ENCODE measurements at places on chromosomes 16 and 17.

DNA sequence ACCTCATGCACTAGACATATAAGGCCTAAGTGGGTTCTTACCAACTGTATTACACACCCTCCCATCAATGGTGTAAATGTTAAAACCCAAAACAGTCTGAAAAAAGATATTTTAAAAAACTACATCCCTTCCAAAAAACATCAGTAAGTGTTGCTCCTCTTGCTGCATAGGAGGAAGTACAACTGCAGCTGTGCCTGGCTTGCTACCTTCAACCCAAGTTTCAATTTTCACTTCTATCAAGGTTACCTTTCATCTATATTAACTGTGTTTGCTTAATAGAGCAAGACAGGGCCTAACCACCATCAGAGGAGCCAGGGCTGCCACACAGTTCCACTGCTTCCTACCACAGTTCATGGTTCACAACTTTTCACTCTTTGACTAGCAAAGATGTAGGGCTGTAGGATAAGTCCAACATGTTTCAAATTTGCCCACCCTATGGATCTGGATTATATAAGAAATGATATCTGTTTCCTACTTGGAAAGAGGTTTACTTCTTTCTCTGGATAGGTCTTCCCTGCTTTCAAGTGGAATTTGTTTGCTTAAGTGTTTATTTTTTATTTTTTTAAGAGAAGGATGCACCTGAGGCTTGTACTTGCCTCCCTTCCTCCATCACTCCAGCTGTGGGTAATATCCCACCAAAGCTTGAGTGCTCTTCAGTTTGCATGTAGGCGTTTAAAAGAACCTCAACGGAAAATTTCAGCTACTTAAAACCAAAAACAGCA, 56.7 kb downstream of the GRB7 start:
- DNase-seq = no peak

- DNase-seq = no peak
These were observed 4.5 kb downstream of the HOXB9 start for GRCh38 chr17:48621410-48622392.

- no peak for DNase-seq
These were observed 25.2 kb downstream of the ZDHHC7 start for GRCh38 chr16:84986102-84986501.

DNA sequence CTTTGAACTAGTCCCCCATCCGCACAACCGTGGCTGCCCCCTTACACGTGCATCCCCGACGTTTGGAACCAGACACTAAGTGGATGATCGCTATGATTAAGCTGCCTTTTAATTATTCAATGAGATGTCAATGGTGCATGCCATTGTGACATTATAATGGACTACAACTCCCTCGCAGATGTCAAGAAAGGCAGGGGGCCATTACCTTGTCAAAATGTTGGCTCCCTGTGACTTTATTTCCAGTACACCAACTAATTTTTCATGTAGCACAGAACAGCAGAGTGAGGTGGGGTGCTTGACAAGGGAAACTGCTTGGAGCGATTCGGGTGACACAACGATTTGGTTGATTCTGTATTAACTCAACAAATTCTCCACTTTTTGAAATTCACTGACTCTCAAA, 26.5 kb downstream of the ASIC2 start:
- no peak for DNase-seq

- no peak for DNase-seq
These were observed 24.8 kb downstream of the PDIA2 start for GRCh38 chr16:307691-308312.

DNA sequence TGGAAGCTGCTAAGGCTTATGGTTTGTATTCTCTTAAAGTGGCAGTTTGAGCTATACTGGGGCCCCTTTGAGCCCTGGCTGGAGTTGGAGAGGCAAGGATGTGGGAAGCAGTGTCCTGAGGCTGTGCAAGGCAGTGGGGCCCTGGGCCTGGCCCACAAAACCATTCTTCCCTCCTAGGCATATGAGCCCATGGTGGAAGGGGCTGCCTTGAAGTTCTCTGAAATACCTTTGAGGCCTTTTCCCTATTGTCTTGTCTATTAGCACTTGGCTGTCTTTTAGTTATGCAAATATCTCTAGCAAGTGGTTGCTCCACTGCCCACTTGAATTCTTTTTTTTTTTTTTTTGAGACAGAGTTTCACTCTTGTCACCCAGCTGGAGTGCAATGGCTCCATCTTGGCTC, 119.2 kb downstream of the PCTP start:
- DNase-seq = no peak

- DNase-seq = peak; percentile 18
These were observed 5.4 kb upstream of the PNPO start for GRCh38 chr17:47935961-47936360.

- no peak for DNase-seq
These were observed 502.2 kb upstream of the CA10 start for GRCh38 chr17:52660692-52661091.

DNA sequence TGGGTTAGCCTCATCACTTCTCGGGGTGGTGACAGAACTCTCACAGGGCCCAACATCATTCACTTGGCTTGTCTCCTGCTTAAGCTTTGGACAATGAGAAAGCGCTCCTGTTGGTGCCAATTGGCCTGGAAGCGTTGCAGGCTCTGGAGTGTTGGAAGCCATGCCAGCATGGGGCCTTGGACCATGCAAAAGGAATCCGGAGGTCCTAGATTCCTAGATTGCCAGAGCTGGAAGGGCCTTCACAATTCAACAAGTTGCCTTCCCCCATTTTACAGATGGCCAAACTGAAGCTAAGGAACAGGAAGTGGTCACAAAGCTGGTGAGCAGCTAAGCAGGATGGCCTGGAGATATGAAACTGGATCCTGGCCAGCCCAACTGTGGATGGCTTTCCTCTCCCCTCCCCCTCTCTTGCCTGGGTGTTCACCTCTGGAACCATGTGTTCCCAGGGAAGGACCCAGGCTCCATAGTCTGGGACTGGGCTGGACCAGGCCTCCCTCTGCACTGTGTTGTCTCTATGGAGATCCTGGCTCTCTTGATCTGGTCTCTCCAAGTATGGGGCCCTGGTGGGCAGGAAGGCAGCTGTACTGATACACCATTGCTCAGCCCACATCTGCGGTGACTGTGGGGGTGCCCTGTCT, 6.0 kb upstream of the IGFBP4 start:
- DNase-seq = no peak

GRCh38 chr16:57533431-57534336, 2.7 kb downstream of the CCDC102A start:
- DNase-seq = no peak

DNA sequence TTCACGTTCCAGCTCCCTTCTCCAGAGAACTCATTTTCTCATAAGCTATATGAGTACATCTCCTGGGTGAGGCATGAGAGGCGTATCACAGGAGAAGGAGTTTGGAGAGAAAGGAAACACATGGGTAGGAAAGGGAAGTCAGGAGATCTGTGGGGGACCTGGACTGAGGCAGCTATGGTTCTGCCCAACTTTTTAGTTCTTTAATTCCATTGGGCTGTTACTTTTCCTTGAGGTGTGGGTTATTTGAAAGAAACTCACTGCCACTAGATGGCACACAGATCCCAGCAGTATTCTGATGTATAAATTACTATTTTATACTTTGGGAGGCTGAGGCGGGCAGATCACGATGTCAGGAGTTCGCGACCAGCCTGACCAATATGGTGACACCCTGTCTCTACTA, 63.6 kb downstream of the NUP93 start:
- DNase-seq = no peak

GRCh38 chr17:4610162-4610561, 25.8 kb downstream of the SMTNL2 start:
- no peak for DNase-seq

- no peak for DNase-seq
These were observed 28.8 kb upstream of the KLHDC4 start for GRCh38 chr16:87794485-87795078.

DNA sequence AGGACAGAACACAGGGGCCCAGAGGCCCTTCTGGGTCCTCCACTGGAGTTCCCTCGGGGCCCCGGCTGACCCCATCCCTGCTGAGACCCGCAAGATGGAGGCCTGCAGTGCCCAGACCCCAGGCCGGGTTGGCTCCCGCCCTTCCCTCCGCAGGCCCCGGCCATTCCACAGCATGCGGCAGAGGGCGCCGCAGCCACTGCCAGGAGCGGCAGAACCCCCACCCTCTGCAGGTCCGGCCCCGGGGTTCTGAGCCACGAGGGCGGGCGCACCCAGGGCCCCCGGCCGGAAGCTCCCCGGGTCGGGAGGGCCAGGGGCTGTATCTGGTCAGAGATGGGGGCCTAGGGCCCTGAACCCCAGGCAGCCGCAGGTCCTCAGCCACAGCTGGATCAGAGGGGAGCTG, 2.4 kb upstream of the PERCC1 start:
- no peak for DNase-seq

DNA sequence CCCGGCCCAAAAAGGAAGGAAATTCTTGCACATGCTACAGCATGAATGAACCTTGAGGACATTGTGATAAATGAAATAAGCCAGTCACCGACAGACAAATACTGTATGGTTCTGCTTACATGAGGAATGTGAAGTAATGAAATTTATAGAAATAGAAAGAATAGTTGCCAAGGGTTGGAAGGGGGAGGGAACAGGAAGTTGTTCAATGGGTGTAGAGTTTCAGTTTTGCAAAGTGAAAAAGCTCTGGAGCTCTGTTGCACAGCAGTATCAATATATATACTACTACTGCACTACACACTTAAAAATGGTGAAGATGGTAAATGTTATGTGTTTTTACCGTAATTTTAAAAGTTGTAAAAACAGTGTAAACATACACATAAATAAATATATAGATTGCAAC, 43.7 kb downstream of the PKD1L3 start:
- DNase-seq = no peak

- no peak for DNase-seq
These were observed 9.5 kb upstream of the USP10 start for GRCh38 chr16:84690088-84690819.

- no peak for DNase-seq
These were observed at the start of gene ZDHHC1 for GRCh38 chr16:67415872-67416793. TSS of gene ZDHHC1 (minus strand) at chr16:67416477. CDS start at chr16:67407775, 8,702 bp downstream.

DNA sequence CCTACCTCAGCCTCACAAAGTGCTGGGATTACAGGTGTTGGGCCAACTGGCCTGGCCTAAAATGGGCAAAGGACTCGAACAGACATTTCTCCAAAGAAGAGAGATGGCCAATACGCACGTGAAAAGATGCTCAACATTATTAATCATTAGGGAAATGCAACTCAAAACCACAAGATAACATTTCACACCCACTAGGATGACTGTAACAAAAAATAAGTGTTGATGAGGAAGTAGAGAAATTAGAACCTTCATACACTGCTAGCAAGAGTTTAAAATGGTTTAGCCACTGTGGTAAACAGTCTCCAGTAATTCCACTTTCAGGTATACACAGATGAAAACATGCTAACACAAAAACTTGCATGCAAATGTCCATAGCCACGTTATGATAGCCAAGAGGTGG, 5.7 kb downstream of the TMED6 start:
- no peak for DNase-seq

DNA sequence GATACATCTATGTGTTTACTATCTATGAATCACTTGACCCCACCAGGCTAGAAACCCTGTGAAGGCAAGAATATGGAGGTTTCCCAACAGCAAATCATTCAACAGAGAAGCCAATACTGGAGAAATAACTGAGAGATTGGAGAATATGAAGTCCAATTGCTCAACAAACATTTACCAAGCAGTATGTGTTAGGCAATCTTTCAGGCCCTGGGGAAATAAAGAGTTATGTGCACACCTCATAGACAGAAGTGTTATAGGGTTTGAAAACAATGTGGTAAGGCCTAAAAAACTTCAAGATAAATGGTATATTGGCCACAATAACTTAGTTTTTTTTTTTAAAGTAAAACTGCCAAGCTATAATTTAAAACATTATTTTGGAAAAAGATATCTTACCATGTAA, 1245.8 kb downstream of the CDH11 start:
- no peak for DNase-seq

DNA sequence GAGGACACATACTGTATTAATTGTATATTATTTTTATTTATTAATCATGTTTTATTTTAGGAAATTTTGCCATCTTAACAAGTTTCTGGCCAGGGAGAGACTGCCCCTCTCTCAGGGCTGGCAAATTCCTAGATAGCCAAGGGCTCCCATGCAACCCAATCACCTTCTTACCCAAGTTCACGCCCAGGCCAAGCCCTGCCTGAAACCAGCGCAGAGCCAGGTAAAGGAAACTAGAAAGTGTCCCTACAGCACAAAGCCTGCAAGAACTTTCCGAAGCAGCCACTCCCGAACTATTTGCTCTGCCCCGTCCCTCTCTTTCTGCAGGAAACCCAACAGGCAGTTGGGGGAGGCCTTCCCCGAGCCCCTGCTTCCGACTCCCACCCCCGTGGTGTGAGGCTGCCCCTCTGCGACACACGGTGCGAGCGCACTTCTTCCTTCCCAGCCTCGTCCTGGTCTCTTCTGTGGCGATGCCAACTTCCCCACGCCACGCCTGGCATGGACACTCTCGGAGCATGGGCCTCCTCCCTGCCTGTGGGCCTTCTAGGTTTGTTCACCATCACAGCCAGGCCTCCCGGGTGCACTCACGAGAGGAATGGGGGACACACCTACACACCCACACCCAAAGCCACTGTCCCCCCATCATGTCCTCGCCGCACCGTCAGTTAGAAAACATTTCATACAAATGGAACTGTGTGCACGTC, 100.4 kb downstream of the ZNF778 start:
- DNase-seq = no peak

GRCh38 chr16:81639348-81639747, 139.7 kb upstream of the PLCG2 start:
- DNase-seq = no peak

Data from AG04450 (cell line).